ENCODE measurements at places on chromosomes 5 and 9.

DNA sequence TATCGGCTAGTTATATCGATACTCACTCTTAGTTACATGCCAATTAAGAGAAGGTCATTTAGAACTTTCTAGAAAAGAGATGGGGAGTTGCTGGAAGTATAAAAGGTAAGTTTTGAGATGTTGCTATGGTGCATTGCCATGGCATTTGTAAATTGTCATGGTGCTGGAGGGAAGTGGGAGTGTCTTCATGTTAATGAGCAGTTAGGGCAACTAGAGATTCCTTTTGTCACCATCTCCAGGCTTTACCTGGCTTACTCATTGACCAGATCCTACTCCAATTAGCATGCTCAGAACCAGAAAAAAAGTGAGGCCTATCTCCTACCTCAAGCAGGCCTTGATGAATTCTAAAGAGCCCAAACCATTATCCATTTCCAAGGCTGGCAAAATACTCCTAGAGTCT lies 82.8 kb downstream of the PRR16 start:
- DNase-seq = no peak

- DNase-seq = no peak
These were observed 33.3 kb downstream of the FBXW2 start for GRCh38 chr9:120759755-120760400.

GRCh38 chr5:119896826-119897536 lies 267.6 kb downstream of the FAM170A start:
- DNase-seq = no peak

GRCh38 chr9:126050605-126050990 lies 276.0 kb upstream of the MVB12B start:
- no peak for DNase-seq

- no peak for DNase-seq
These were observed 220.7 kb upstream of the TMEM161B start for GRCh38 chr5:88489364-88489763.

DNA sequence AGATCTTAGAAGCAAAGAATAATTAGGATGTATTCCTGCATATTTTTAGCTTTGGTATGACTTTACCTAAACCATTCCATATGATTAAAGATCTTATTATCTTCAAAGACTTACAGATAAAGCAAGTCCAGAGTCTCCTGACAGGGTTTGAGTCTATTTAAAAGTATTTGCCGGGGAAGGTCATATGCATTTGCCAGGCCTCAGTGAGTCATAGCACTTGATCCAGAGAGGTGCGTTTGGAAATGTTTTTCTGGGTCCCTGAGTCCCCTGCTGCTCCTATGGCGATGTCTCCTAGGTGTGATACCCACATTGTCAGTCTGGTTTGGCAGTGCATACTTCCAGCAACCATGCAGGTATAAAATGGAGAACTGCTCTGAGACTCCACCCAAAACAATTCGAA lies 217.0 kb downstream of the FBXL7 start:
- no peak for DNase-seq

DNA sequence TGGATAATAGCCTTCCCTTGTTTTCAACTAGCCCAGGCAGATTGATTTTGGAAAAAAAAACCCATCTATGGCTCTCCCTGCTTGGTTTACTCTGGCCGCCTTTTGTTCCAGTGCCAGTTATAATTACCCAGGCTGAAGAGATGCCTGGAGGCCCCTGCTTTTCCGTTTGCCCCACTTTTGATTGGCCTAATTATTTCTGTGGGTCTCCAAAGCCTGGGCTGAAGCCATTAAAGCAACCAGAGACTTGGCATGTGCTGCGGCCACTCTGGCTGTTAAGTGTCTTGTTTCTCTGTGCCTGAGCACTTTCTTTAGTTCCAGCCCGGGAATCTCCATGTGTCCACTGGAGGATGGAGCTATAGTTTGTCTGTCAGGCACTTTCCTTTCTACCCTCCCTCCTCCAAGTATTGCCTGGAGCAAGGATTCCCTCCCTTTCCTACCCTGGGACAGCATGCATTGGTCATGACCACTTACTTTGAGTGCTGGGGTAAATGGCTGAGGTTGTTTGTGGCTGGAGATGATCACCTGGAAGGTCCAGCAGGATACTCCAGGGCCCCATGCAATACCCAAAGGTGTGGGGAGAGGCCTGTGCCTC lies 105.1 kb upstream of the CTSL start:
- DNase-seq = no peak

DNA sequence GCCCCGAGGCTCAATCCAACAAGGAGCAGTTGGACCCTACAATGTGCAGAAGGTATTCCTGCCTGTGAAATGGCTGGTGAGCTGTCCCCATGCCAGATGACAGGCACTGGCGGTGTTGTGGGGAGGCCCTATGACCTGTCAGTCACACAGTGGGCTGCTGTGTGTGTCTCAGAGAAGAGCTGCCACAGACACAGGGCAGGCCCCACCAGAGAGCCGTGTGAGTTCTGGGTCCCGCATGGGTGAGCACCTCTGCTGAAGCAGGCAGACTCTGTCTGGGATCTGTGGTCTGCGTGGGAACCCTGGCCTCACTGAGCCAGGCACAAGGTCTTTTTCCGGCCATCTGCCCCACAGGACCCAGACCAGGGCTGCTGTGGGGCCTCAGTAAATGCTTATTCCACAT lies 37.3 kb upstream of the PITX1 start:
- no peak for DNase-seq

DNA sequence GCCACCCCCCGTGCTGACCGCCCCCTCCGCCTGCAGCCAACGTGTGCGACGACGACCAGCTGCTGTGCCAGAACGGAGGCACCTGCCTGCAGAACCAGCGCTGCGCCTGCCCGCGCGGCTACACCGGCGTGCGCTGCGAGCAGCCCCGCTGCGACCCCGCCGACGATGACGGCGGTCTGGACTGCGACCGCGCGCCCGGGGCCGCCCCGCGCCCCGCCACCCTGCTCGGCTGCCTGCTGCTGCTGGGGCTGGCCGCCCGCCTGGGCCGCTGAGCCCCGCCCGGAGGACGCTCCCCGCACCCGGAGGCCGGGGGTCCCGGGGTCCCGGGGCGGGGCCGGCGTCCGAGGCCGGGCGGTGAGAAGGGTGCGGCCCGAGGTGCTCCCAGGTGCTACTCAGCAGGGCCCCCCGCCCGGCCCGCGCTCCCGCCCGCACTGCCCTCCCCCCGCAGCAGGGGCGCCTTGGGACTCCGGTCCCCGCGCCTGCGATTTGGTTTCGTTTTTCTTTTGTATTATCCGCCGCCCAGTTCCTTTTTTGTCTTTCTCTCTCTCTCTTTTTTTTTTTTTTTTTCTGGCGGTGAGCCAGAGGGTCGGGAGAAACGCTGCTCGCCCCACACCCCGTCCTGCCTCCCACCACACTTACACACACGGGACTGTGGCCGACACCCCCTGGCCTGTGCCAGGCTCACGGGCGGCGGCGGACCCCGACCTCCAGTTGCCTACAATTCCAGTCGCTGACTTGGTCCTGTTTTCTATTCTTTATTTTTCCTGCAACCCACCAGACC lies 80.2 kb downstream of the NTNG2 start:
- DNase-seq = no peak

DNA sequence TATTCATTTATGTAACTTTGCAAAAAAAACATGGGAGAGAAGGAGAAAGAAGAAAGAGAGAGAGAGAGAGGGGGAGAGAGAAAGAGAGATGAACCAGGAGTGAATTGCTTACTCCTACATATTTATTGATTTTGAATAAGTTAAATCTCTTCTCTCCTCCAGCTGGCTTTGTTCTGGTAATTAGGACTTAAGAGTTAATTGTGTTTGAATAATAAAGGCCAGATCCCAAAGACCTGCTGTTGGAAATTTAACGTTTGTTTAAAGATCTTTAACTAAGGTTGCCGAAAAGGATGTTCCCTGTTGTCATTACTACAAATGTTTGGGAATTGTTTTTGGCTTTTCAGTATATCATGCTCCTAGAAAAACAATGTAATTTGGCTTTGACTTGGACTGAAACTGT lies 473.0 kb downstream of the TUSC1 start:
- DNase-seq = no peak

- DNase-seq = no peak
These were observed 5.3 kb upstream of the LHX3 start for GRCh38 chr9:136210276-136210675.

- DNase-seq = peak; percentile 19
These were observed 1296.8 kb upstream of the CDH6 start for GRCh38 chr5:29896646-29897045.

DNA sequence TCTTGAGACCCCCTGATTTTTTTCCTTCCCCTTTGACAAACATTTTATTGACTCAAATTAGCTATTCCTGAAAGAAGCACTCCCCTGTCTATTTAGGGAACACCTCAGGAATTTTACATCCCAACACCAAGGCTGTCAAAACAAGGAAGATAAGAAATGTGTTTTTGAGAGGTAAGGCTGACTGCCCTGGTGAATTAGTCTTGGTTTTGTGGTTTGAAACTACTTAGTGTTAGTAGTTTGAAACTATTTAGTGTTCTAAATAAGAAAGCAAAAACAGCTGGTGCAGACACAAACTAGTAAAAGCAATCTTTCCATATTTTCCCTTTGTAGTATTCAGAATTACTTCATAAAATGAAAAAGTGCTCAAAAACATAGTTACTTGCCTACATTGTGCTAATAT lies 120.7 kb downstream of the PCSK1 start:
- DNase-seq = no peak

DNA sequence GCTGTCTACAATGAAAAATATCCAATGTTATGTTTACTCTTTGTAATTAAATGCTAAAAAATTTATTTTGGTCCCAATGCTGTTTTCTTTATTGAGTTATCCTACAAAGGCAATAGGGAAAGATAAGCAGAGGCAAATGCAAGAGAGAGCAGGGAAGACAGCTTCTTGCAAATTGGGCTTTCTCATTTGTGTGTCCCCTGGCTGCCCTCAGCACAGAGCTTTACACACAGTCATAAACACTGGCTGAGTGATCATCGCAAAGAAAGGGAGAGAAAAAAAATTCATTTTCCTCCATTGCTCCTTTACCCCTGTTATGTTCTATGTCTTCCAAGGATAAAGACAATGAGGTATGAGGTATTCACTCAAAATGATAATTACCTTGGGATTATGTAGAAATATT lies 2.3 kb upstream of the TSSK1B start:
- no peak for DNase-seq

DNA sequence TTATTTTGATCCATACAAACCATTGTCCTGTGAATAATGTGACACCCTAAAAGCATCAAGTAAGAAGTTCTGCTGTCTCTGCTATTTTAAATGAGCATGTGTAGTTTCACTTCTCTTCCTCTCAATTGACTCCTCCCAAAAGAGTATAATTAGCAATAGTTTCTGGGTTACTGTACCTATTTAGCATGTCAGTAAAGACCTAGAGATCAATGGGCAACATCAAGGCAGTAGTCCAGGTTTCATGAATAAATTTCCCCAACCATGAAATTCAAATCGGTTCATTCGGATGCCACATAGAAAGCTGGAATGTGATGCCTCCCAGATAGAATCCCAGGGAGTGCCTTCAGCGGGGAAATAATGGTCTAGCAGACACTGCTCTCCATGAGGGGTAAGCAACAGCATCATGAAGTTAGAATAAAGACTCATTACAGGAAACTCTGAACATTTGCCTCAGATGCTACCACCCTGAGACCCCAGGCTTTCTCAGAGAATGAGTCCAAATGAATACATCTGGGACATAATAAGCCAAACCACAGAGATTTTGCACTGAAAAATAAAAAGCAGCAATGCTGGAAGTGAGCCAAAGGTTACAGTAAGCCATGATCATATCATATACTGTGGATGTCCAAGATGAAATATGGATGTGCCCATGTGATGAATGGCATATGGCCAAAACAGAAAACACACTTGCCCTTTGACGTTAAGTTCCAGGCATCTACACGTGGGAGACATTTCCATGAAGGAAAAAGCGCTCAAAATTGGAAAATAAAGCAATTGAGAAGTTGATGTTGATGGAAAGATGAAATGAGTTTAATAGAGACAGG lies 1107.0 kb upstream of the SEMA6A start:
- no peak for DNase-seq

DNA sequence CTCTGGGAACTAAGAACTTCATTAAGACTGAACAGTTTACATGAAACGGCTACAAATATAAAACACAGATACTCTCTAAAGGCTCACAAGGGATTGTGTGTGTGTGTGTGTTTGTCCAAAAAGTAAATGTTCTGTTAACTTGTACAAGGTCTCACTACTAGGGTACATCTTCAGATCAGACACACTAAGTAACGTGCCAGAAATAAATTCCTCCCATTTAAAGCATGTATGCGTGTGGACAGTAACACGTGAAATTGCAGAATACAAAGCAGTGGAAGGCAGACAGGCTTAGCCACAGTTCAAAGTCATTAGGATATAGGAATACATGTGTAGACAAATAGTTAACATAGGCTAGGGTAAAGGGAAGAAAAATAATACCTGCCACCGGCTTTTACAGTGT lies 1.8 kb downstream of the BNC2 start:
- DNase-seq = peak; percentile 19

GRCh38 chr5:58440901-58441460 lies 18.9 kb downstream of the PLK2 start:
- no peak for DNase-seq

- DNase-seq = no peak
These were observed 122.2 kb upstream of the ITGA1 start for GRCh38 chr5:52665559-52665958.

- DNase-seq = peak; percentile 27
These were observed 78.3 kb downstream of the LMNB1 start for GRCh38 chr5:126855266-126855665.

- no peak for DNase-seq
These were observed 75.7 kb downstream of the GCNT4 start for GRCh38 chr5:74976651-74977050.

DNA sequence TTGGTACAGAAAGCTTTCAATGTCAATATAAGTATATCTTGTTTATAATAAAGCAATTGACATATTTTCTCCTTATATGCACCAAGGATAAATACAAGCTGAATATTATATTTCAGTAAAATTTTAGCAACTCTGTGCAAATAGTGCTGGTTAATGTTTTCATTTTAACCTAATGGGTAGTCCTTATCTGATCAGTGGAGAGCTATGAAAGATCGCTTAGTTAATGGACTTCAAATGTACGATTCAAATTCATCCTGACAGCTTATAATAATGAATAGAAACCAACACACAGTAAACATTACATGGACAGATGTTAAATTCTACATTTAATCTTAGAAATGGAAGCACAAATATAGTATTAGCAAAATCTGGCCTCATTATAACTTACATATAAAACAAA lies 1495.2 kb upstream of the C9orf72 start:
- DNase-seq = no peak

DNA sequence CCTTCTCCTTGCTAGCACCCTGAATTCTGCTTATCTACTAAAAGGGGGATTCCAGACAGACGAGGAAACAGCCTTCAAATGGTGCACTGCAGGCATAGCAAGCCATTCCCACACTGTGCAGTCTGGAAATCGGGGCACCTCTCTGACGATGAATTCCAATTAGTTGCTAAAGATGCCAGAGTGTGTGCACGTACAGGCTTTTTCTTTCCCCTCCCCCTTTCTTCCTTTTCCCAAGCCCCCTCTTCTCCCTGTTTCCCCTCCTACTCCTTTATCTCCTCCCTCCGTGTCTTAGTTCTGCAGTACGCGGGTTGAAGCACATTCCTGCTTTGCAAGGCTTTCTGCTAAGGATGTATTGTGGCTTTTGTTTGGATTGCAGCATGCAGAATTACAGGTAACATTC lies at the start of gene GPR21:
GPR21 (plus strand) TSS at position 316 of the 400 bp plus-strand sequence. CDS start 900 bp downstream, outside the sequence.
- DNase-seq = no peak
